ENCODE measurements at places on chromosomes 13 and 19. TPM values are rescaled to one million over a fixed set of nuclear protein-coding genes. Genes with fewer than 3 reads are reported as not detected.

MAST1 gene
- polyA plus RNA-seq, result 4.4 TPM

NOVA2 gene
- not detected for polyA plus RNA-seq

NOTCH3 gene
- not detected for polyA plus RNA-seq

SLC25A30 gene
- polyA plus RNA-seq, result 1.8 TPM

SHANK1 gene
- 0.43 TPM for polyA plus RNA-seq

KLF5 gene
- 0.61 TPM for polyA plus RNA-seq

MYPOP gene
- not detected for polyA plus RNA-seq

SLITRK6 gene
- not detected for polyA plus RNA-seq

CACNA1A gene
- polyA plus RNA-seq, result 0.09 TPM

- no peak for DNase-seq
Observed at GRCh38 chr13:40986101-40986856, 32.8 kb downstream of the ELF1 start.

DNA sequence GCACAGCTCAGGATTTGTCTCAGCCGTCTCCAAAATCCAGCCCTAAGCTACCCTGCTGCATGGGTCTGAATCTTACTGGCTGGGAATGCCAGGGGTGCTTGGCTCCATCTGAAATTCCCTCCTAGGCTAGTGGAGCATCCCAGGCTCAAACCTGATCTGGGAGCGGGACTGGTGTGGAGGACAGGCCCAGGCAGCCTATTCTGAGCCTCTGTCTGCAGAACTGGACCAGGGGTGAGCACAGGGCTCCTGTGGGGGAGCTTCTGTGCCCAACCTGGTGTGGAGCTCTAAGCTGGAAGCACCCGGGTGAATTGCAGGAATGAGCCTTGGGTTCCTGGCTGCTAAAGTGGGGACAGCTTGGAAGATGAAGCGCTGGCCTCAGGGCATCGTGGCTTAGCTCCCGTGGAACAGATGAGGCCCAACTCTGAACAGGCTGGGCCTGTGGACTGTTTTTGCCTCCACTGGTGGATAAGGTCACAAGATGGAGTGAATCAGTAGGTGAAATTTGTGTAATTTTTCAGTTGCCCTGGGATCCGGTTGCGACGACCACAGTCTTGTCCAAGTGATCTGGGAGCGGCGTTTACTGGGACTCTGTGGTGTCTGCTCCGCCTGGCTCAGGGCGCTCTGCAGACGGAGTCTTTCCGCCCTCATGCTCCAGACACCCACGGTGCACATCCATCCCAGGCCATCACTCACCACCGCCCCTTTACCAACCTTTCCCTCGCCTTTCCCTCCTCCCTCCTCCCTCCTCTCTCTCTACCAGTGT lies 79.5 kb downstream of the TEX29 start:
- no peak for DNase-seq

- no peak for DNase-seq
Observed at GRCh38 chr13:52344108-52344507, 61.9 kb downstream of the THSD1 start.

GRCh38 chr19:6828698-6829633 lies 56.5 kb downstream of the VAV1 start:
- peak; percentile 10 for DNase-seq

DNA sequence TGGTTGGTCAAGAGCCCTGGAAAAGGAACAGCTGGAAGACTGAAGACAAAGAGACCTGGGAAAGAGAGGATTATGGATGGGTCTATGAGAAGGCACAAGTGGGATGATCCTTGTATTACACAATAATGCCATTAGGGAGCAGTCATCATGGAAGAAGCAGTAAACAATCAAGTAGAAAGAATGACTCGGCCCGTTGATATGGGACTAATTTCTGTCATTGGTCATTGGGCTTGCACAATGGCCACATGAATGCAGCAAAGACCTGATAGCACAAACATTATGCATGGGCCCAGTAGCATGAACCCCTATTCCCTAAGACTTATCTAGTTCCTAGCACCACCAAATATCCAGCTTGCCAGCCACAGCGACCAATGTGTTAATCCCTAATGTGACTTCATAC lies 390.3 kb upstream of the ZNF507 start:
- no peak for DNase-seq

DNA sequence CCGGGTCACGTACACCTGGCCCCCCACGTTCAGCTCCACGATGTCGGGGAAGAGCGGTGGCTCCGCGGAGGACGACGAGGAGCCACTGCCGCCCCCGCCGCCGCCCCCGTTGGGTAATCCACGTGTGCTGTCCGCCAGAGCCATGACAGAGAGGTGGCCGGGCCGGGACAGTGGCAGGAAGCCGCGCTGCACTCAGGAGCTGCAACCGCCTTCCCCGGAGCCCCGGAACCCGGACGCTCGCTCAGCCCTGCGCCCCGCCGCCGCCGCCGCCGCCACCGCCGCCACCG lies 257 bp downstream of the KCTD12 start:
- DNase-seq, result no peak

- DNase-seq, result no peak
Observed at GRCh38 chr19:5352229-5352763, 11.7 kb upstream of the PTPRS start.

GRCh38 chr19:3849092-3849491 lies 19.7 kb downstream of the ZFR2 start:
- peak; percentile 56 for DNase-seq

DNA sequence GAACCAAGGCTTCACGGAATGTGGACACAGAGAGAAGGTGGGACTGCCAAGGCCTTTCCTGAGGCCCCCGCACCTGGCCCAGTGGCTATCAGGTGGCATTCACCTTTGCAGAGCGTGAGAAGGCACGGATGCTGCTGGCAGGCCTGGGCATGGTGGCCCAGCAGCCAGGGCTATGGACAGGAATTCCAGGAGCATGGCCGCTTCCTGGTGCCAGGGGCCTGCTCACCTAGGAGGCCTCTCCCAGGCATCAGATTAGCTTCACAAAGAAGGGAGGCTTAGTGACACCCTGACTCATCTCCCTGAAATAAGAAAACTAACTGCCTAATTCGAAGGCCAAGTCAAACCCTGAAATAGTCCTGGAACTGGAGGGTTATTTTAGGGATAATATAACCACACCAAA lies 155.8 kb downstream of the TEX29 start:
- DNase-seq, result no peak

- no peak for DNase-seq
Observed at GRCh38 chr13:20550799-20551198, 16.2 kb upstream of the IFT88 start.

GRCh38 chr13:43402380-43402779 lies 379.0 kb downstream of the DNAJC15 start:
- no peak for DNase-seq

DNA sequence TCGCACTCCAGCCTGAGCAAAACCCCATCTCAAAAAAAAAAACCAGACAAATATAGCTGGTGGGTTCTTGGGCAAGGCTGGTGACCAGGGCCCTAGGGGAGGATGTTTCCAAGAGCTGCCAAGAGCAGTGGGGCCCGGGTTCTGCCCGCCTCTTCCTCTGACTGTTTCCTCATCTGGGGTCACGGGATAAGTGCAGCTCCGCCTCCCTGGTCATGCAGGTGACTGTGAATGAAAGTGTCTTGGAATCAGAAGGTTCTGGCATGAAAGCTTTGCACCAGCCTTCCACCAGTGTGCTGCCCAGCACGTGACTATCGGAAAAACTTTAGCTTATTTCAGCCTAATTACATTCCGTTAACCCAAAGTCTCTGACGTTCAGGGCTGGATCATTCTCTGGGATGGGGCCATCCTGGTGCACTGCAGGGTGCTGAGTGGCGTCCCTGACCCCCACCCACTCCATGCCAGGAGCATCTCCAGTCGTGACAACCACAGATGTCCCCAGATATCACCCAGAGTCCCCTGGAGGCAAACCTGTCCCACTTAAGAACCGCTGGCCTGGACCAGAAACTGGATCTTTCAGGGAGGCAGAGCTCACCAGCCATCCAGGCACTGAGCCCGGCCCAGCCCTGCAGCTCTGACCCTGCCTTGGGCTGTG lies 85.6 kb downstream of the GNG7 start:
- DNase-seq, result no peak

DNA sequence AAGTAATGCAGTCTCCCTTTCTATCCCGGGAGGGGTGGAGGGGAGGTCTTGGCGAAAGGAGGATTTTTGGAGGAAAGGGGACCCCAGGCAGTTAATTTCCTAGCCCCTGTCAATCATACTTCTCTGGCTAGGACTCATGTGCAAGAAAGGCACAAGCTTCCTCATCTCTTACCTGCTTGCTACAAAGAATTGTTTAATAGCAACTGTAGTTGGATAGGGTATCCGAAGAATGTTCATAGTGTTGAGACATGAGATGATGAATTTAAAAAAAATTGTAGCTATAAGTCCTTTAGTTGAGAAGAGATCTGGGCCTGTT lies 525 bp downstream of the BORA start:
- no peak for DNase-seq

GRCh38 chr19:4094761-4095487 lies 28.2 kb upstream of the ZBTB7A start:
- no peak for DNase-seq

DNA sequence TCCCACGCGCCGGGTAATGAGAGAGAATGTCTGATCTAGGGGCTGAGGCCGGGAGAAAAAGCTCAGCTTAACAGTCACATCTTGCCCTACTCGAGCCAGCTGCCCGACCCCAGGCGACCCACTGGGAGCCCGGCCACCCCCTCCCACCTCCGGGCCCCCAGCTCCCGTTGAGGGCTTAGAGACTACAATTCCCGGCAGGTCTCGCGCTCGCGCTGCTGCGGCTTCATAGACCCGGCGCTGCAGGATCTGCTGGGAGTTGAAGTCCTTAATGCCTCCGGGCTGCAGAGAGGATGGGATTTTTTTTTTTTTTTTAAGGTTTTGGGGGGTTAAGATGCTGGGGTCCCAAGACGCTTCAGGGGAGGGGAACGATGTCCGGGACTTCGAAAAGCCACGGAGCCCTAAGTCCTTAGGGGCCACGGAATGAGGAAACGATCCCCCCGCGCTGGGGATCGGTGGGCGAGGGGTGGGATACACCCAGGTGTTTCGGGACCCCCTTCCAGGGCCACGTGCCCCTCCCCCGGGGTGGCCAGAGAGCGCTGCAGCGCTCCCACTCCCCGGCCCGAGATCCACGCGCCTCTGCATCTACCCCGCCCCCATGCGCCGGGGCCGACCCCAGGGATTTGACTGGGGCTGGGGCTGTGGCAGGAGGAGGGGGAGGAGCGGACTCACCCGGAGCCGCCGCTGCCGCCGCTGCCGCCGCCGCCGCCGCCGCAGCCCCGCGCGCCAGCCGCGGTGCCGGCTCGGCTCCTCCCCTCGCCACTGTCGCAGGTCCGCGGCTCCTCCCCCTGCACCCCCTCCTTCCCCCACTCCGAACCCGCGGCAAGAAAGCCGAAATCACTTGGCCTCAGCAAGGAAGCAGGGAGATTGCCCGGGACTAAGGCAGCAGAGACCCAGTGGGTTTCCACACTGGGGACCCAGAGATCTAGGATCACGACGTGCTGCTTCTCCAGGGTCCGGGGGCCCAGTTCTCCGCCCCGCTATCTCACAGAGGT lies at the start of gene SYT3:
Gene SYT3, minus strand, starts transcription at position 761 of the 992 bp plus-strand sequence. CDS start 2,470 bp downstream, outside the sequence.
- peak; percentile 59 for DNase-seq

DNA sequence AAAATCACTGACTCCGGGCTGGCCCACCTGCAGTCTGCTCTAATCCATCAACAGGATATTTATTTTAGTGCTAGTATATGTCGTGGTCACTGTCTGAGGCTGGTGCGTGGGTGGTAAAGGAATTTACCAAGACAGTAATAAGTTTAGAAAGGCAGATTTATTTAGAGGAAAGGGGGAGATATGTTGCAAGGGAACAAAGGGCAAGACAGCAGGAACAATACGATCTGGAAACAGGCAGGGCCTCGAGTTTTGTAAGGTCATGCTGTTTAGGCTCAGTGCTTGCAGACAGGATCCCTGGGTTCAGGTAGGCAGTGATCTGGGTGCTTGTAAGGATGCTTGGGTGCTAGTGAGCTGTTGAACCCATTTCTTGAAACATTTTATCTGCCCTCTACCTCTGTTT lies 748.2 kb upstream of the SLITRK5 start:
- no peak for DNase-seq

DNA sequence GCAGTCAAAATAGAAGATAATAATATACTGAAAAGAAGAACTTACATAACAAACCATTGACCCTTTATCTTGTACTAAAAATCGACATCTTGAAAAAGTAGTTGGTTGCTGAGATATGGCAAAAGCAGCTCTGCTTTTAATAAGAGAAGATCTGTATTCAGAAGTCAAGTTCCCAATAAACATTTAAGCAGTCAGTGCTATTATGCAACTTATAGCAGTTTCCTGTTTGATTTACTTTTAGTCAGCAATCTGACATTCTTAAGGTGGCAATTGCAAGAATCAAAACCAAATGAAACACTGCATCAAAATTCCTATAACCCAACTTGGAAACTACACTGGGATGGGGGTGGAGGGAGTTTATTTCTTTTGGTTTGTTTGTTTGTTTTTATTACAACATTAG lies 165.5 kb downstream of the TBC1D4 start:
- no peak for DNase-seq

GRCh38 chr13:44347301-44347700 lies 26.3 kb upstream of the SERP2 start:
- no peak for DNase-seq

DNA sequence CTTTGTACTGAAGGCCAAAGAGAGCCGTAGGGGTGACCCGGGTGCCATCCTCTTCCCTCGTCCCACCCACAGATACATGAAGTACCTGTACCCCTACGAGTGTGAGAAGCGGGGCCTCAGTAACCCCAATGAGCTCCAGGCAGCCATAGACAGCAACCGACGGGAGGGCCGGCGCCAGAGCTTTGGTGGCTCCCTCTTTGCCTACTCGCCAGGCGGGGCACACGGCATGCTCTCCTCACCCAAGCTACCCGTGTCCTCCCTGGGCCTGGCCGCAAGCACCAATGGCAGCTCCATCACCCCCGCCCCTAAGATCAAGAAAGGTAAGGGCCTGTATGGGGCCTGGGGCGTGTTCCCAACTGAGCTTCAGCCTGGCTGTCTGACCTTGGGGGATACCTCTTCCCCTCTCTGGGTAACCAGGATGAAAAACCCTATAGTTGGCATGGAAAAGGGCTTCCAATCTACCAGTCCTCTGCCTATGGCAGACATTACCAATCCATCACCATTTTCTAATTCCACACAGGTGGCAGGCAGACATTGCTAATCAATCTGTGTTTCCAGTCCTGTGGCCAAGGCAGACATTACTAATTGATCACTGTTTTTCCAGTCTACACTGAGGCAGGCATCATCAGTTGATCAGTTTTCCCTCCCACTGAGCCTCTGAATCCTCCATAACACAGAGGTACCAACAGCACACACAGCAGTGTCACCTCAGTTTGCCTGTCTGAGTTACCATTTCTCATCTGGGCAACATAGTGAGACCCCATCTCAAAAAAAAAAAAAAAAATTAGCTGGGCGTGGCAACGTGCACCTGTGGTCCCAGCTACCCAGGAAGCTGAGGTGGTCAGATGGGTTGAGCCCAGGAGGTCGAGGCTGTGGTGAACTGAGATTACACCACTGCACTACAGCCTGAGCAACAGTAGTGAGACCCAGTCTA lies 19.1 kb upstream of the WDR18 start:
- no peak for DNase-seq

Measured in naive thymus-derived CD8-positive, alpha-beta T cell (primary cell).